ENCODE measurements at places on chromosomes 1 and 21.

DNA sequence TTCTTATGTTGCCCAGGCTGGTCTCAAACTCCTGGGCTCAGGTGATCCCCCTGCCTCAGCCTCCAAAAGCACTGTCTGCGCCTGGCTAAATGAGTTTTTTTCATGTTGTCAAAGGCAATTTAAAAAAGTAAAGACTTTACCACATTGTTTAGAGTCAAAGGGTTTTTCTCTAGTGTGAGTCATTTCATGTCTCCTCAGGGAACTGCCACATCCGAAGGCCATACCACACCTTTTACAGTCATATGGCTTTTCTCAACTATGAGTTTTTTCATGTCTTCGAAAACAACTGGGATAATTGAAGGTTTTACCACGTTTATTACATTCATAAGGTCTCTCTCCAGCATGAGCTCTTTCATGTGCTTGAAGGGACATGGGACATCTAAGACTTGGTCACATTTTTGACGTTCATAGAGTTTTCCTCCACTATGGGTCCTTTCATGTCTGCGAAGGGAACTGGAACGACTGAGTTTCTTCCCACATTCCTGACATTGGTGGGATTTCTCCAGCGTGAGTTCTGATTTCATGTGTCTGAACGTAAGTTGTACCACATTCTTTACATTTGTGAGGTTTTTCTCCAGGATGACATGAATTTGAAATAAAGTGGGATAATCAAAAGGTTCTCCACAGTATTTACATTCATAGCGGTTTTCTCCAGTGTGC, 65.6 kb downstream of the UCHL5 start:
- ATAC-seq = no peak

- no peak for ATAC-seq
These were observed 21.3 kb downstream of the ANKRD13C start for GRCh38 chr1:70333245-70333644.

GRCh38 chr1:43238085-43238484, 31.7 kb upstream of the TMEM125 start:
- ATAC-seq = no peak

DNA sequence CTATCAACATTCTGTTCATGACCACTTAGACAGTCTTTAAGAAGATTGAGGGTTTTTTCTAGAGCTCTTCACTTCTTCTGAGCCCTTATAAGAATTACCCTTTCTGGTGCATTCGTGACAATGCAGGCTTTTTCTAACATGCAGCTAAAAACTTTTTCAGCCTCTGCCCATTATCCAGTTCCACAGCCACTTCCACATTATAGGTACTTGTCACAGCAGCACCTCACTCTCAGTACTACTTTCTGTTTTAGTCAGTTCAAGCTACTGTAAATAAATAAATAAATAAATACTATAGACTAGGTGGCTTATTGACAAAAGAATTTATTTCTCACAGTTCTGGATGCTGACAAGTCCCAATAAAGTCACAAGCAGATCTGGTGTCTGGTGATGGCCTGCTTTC, 284.4 kb upstream of the PKN2 start:
- no peak for ATAC-seq

DNA sequence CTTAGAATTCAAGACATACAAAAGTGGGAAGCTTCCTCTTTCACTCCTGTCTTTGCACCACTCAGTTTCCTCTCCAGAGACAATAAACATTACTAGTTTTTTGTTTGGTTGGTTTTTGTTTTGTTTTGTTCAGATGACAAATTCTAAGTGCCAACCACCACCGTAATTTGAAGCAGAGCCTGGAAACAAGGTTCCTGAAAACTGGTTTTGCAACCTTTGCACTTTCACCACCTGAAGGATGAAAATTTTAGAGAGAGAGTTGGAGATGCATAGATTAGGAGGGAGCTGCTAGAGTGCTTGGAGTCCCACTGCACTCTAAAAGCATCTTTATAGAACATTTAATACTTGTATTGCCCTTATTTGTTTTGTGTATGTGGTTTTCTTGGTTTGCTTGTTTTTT, 20.2 kb upstream of the MGST3 start:
- ATAC-seq = no peak

DNA sequence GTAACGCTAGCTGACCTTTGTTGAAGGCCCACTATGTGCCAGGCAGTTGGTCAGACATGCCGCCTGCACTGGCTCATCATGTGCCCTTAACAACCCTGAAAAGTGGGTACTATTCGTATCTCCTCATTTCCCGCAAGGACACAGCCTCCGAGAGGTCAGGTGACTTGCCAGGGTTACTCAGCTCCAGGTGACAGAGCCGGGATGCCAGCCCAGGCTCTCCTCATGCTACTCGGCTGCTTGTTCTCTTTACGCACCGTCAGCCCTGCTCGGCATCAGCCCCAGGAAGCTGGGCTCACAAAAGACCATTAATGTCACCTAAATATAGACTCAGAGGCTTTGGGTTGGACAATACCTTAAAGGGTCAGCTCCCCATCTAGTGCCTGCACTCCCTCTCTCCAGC, 29.0 kb downstream of the GRHL3 start:
- ATAC-seq = no peak

DNA sequence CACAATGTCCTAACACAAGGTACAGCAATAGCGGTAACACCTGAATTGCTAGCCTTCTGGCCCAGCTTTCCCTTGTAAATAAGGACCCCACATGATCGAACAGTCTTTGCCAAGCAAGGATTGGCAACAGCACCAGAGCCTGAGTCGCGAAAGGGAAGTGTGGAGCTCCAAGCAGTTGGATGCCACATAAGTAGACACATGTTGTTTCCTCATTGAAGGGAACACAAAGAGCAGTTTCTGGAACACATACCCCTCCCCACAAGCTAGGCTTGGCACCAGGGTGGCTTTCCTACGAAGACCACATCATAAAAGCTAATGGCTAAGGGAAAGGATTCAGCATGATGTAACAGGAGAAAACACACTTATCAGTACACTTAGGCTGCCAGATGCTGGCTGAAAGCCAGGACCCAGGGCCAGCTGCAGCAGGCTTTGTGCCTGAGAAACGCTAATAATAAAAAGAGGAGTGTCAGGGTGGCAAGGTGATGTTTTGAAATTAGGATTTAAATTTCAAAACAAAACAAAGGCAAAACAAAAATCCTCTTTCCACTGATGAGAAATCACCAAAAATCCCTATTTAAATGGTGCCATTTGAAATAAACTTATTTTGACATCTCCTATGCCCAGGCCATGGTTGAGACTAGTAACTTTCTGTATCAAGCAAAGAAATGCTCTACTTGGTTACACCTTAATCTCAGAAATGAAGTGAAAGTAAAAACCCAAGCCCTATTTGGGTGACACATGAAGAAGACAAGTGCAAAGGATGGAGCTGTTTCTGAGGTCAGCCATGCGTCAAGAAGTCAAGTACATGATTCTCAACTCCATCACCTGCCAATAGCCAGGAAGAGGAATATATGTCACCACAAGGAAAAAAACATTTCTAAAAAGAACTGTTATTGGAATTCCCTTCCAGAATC, 11.9 kb upstream of the CPLANE2 start:
- peak; percentile 68 for ATAC-seq

DNA sequence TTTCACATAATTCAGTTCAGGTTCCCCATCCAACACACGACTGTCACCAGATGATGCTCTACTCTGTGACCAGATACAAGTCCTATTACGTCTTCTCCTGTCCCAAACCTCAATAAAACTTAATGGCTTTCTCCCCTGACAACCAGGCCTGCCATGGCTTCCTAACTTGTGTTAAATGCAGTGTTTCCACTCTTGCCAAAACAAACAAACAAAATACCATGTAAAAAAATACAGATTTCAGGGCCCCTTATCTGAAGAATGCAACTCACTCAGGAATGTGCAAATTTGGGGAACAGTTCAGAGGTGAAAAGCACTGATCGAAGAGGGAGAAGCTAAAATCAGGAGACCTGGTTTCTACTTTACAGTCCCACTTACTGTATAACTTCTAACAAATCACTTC, 863 bp upstream of the NUF2 start:
- ATAC-seq = no peak

DNA sequence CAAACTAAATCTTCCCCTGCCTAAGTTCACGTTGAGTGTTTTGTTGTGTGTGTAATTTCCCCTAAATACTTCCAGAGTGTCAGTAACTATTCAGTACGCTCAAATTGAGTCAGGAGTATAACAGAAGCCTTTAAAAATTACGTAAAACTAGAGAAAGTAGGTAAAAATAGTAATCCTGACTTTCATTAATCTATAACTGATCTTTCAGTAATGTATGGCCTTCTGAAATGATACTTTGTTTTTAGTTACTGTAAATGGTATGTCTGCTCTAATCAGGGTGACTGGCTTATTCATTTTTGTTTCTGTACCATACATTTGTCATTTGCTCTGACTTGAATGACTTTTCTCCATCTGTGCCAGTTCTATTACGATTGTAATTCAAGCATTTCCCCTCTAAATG, 29.4 kb downstream of the MIER1 start:
- no peak for ATAC-seq

GRCh38 chr1:168261390-168261789, 19.3 kb upstream of the TBX19 start:
- ATAC-seq = no peak

GRCh38 chr1:184789884-184790283, 35.2 kb upstream of the EDEM3 start:
- ATAC-seq = no peak

GRCh38 chr1:205483372-205483771, 21.1 kb upstream of the CDK18 start:
- no peak for ATAC-seq

DNA sequence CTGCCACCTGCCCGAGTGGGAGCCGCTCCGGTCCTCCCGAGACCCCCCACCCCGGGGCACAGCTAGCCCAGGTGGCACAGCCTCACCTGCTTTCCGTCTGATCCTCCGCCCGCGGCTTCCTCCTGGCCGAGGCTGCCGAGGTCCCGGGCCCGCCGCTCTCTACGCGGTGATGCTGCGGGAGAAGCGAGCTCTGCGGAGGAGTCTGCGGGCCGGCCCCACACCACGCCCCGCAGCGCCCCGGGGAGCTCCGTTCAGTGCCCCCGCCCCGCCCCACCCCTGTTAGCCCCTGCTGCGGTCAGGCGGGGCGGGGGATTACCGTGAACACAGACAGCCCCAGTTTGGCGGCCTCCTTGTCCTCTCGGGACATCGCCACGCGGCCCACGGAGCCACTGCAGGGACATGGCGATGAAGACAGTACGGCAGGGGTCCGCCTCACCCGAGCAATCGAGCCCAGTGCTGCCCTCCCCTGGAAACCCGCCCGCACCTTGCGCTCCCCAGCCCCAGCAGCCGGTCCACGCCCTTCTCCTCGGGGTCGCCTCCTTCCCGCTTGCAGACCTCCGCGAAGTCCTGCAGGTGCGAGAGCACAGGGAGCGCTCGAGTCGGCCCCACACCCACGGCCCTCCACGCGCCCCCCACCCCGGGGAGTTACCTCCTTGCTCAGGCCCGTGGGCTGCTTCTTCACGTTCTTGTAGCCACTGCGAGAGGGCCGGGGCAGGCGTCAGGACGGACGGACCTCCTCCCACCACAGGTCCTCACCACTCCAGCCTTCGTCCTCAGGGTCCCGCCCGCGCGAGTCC, 933 bp downstream of the C1orf35 start:
- peak; percentile 44 for ATAC-seq

DNA sequence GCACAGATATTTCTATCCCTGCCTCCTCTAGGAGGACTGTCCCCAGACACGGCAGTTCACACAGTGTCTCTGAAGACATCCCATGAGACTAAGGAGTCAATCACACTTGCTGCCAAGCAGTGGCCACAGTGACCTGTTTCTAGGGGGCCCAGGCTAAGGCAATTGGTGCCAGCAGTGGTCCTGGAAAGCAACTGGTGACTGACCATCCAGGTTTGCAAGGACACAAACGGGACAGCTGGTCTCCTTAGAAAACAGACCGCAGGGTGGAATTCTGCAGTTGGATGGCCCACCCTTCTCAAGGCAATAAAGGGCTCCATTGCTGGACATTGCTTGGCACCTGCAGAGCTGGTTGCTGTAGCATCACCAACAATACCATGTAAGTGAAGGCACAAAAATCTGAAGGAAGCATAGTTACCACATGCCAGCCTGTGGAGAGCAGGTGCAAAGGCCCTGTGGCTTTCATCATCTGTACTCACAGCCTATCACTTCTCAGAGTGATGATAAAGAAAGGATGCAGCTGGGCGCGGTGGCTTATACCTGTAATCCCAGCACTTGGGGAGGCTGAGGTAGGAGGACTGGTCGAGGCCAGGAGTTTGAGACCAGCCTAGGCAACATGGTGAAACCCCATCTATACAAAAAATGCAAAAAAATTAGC, 81.5 kb downstream of the STUM start:
- ATAC-seq = no peak

GRCh38 chr21:40678681-40679284, 168.2 kb downstream of the DSCAM start:
- ATAC-seq = no peak

DNA sequence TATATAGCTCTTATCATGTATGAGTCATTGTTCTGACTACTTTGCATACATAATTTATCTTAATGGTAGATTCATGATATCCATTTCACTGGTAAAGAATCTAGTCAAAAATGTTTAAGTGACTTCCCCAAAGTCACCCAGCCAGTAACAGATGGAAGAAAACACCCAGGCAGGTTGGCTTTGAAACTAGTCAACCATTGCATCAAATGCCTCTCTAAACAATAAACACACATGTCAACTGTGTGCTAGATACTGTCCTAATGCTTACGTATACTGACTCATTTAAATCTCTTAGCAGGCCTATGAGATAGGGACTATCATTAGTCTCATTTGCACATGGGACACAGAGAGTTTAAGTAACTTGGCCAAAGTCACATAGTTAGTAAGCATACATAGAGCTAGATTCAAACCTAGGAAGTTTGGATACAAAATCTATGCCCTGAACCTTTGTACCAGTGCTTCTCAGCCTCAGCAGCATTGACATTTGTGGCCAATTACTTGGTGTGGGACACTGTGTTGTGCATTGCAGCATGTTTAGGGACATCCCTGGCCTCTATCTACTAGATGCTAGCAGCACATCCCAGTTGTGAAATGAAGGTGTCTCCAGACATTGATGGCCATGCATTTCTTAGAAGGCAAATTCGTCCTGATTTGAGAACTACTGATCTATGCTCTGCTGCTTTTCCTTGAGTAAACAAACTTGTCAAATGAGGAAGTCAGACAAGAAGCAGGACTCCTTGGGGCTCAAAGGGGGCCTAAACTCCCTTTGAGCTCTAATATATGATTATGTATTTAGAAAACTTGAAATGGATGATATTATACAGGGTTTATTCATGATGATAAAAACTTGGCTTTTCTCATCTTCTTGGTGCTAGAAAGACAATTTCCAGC, 316.3 kb downstream of the KCNH1 start:
- ATAC-seq = peak; percentile 55

- no peak for ATAC-seq
These were observed 68.2 kb downstream of the ARHGEF16 start for GRCh38 chr1:3522564-3523265.

DNA sequence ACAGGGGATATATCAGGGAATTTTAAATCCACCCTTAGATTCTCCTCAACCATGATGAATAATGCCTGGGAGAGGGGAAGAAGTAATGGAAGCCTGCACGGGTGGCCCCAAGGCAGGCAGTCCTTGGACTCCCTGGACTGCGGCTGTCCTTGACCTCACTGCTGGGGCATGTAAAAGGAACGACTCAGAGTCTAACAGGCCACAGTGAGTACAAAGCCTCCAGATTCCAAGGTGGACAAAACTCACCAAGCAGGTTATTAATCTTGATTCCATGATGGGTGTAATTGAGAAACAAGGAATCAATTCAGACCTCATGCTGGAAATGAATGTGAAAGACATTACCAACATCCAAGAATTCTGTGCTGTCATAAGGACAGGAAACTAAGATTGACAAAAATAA, 13.0 kb upstream of the ARHGAP29 start:
- no peak for ATAC-seq
